ENCODE measurements at places on chromosomes 4 and X.

DNA sequence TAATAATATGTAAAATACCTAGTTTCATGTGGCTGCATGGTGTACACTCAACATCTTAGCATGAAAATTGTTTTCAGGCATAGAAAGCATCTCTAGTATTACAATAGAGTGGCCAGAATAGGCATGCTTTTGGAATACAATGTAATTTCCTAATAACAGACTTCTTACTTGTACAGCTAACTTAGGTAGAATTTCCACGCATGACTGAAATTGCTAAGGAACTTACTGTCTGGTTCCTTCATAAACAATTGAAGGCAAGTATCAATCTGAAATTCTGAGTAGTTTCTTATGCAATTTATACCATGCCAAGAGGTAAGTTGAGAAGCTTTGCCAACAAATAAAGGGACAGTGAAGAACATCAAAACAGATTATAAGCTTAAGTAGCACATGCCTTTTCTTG lies 26.7 kb downstream of the SULT1E1 start:
- no peak for DNase-seq

GRCh38 chr4:71558248-71558647 lies 219.4 kb downstream of the SLC4A4 start:
- DNase-seq, result no peak

DNA sequence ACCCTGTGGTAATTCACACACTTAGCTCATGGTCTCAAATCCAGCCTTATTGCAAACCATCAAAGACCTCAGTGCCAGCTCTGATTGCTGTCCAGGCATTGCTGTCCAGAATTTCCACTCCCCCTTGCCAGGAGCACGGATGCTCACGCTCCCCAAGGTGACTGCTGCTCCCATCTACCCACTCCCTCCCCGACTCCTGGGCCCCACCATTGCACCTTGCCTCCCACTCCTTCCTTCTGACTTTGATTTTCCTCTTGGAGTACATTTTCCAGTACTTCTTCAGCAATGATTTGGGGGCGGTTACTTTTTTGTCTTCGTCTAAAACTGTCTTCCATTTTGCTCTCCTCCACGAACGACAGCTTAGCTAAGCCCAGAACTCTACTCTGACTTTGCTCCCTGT lies 11.5 kb downstream of the ZFYVE28 start:
- no peak for DNase-seq

DNA sequence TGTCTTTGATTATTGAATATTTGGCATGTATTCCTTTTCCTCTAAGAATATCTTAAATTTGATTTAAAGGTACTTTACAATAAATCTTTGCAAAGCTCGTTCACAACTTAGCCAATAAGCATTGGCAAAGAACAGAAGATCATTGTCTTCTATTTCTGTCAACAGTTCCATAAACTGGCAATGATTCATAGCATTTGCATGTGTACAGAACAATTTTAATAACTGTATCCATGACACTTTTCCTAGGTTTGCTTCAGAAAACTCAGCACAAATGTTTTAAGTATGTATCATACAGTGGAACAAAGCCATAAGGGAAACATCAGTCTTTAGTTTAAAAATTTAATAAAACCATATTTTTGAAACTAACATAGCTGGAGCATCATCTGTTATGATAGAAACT lies 462.7 kb upstream of the RPS6KA3 start:
- no peak for DNase-seq

GRCh38 chrX:121000589-121000988 lies 15.0 kb upstream of the CT47A1 start:
- no peak for DNase-seq

DNA sequence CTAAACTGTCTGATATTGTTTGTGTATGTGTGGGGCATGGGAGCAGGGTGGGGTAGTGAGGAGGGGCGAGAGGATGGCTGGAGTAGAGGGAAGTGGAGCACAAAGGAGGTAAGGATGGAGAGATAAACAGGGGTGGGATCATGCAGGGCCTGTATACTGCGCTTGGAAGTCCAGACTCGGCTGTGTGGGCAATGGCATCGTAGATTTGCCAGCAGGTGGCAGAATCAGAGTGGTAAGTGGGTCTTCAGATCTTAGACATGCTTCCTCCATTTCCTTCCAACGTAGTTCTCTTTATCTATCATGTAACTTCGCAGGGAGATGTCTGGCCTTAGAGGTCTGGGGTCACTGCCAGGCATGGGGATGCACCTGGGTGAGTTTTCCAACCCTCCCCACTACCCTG lies 155.5 kb downstream of the PDGFRA start:
- no peak for DNase-seq

DNA sequence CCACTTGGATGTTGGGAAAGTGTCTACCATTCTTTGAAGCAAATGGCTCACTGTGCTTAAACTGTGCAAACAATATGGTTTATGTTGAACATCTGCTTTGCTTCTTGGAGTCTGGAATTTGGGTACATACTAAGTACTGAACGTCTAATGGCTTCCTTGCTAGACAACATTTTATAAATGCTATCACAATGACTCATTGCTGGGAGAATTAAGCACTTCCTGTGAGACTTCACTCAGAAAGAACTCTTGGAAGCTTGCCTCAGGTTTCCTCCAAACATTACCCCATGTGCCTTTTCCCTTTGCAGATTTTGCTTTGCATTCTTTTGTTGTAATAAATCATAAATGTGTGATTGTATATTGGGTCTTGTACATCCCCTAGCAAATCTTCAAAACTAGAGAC lies 139.7 kb downstream of the PACRGL start:
- no peak for DNase-seq

DNA sequence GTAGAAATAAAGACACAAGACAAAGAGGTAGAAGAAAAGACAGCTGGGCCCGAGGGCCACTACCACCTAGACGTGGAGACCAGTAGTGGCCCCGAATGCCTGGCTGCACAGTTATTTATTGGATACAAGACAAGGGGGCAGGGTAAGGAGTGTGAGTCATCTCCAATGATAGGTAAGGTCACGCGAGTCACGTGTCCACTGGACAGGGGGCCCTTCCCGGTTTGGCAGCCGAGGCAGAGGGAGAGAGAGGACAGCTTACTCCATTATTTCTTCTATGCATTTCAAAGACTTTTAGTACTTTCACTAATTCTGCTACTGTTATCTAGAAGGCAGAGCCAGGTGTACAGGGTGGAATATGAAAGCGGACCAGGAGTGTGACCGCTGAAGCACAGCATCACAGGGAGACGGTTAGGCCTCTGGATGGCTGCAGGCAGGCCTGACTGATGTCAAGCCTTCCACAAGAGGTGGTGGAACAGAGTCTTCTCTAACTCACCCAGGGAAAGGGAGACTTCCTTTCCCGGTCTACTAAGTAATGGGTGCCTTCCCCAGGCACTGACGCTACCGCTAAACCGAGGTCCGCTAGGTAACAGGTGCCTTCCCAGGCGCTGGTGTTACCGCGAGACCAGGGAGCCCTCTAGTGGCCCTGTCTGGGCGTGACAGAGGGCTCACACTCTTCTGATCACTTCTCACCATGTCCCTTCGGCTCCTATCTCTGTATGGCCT lies 44.9 kb downstream of the ZBTB49 start:
- DNase-seq, result peak; percentile 24

DNA sequence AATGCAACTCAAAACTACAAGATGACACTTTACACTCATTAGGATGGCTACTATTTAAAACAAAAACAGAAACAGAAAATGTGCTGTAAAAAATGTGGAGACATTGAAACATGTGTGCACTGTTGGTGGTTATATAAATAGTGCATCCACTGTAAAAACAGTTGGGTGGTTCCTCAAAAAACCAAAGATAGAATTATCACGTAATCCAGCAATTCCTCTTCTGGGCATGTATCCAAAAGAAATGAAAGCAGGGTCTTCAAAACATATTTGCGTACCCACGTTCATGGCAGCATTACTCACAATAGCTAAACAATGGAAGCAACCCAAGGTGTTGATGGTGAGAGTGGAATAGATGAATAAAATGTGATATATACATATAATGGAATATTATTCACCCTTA lies 967.2 kb downstream of the TRAM1L1 start:
- DNase-seq, result no peak

DNA sequence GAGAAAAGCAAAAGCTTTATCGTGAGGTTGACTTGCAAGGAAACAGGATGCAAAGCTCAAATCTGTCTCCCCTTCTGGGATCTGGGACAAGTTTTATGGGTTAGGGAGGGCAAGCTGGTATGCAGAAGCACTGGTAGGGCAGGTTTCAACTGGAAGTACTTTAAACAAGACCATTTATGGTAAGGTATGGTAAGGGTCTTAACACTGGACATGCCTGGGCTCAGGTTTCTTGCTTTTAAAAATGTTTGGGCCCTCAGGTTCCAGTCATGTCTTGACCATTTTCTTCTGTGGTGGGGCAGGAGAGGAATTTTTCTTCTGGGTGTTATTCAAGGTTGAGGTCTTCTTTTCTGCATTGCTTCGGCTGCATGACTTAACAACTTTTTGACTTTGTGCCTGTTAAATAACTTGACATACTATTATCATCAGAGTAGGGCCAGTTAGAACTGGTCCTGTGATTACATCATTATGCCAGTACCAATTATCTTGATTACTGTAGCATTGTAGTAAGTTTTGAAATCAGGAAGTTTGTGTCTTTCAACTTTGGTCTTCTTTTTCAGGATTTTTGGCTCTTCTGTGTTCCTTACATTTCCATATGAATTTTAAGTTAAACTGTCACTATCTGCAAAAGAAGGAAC lies 33.7 kb downstream of the CD38 start:
- DNase-seq, result no peak

DNA sequence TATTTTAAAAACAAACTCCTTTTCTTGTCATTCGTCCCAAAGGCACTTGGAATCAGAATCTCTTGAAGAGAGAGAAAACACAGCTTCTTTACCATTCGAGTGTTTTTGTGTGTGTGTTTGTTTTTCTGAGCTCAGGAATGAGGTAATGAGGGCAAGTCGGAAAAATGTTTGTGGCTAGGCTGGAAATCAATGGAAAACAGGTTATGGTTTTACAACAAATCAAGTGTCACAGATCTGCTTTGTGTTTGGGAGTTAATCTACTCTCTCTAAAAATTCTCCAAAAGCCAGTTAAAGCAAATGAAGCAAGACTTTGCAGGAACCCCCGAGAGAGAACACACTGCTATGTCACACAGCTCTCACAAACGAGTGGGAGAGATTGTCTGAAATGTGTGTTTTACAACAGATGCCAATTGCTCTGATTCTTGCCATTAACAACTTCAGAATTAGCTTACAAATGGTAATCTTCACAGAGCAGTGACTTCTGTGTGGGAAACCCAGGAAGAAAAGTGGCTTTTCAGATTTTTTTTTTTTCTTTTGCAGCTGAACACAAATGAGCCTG lies 264.1 kb downstream of the CBLL2 start:
- DNase-seq, result no peak

- no peak for DNase-seq
These were observed 89.3 kb downstream of the FHDC1 start for GRCh38 chr4:153025406-153025805.

DNA sequence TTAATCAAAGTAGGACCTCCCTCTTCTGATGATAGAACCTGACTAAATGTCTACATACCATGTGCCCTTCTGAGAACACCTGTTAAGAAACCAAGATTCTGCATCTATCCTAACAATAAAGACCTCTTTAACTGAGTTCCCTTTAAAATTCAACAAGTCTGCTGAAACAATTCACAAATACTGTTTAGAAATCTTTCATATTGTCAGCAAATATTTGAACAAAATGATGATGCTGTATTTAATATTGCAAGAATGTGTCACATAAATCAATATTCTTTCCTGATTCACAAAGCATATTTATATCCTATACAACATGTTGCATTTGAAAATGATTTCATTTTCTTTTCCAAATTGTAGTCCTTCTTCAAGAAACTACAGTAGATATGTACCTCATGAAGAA lies 59.6 kb upstream of the BMPR1B start:
- no peak for DNase-seq

- no peak for DNase-seq
These were observed 27.9 kb downstream of the LRBA start for GRCh38 chr4:150987204-150987603.

GRCh38 chr4:185993328-185993973 lies 75.5 kb upstream of the TLR3 start:
- no peak for DNase-seq

- DNase-seq, result no peak
These were observed 51.5 kb upstream of the RAB33B start for GRCh38 chr4:139402436-139402835.

DNA sequence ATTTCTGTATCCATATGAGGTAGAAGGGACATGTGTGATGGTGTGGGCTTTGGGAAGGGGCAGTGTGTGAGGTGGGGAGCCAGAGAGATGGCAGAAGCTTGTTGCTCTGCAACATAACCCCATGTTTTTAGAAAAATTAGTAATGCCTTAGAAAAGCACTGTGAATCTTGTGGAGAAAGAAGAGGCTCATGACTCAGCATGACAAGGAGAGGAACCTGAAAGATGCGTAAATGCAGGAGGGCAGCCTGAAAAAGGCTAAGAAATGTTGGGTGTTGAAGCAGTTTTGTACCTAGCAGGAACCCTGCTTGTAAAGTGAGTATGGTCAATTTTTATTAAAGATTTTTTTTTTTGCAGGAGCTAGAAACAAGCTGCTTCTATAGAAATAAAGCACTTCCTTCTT lies 59.8 kb downstream of the ARSJ start:
- DNase-seq, result no peak

- DNase-seq, result no peak
These were observed 117.4 kb upstream of the NUDT10 start for GRCh38 chrX:51215266-51215665.

GRCh38 chr4:183601381-183601780 lies 57.6 kb downstream of the RWDD4 start:
- DNase-seq, result no peak

DNA sequence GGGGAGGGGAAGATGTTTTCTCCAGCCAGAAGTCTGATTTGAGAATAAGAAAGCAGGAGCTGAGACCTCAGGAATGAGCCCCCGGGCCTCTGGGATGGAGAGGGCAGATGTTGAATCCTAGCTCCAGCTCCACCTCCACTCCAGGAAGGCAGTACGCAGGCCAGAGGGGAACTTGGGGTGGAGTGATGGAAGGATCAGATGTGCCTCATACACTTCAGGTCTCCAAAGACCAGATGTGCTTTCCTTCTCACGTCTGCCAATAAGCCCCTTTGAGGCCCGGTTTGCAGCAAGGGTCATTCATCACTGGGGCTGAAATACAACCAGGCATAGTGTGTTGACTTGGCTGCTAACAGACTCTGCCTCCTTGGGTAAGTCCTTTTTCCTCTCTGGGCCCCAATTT lies 28.1 kb downstream of the STARD8 start:
- no peak for DNase-seq

DNA sequence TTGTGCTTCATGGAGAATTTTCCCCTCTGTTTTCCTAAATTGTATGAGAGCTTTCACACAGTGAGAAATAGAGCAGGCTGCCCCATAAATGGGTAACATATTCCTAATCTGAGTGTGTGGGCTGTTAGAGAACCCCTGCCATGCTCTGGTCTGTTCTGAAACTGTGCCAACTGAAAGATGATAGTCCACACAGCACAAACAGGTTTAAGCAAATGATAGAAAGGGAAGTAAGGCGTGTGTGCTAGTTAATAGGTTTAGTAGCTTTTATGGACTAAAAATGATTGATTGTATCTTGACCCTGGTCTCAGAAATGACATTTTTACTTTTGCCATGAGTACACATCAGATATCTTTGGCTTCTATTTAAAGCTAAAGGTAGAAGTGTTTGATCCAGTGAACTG lies 106.2 kb downstream of the PRRG1 start:
- no peak for DNase-seq

- DNase-seq, result no peak
These were observed 3.7 kb downstream of the ELK1 start for GRCh38 chrX:47646636-47647035.

- no peak for DNase-seq
These were observed 108.4 kb upstream of the ATXN3L start for GRCh38 chrX:13428053-13428786.

- DNase-seq, result no peak
These were observed 13.0 kb downstream of the SLIT2 start for GRCh38 chr4:20264688-20265087.

- DNase-seq, result no peak
These were observed 45.0 kb upstream of the MSANTD1 start for GRCh38 chr4:3203971-3204431.
